HuH-7.5 (cell line): ENCODE measurements at places on chromosomes 7 and 10.

- DNase-seq, result no peak
Observed at GRCh38 chr7:16548428-16548827, 21.8 kb downstream of the LRRC72 start.

- no peak for DNase-seq
Observed at GRCh38 chr10:87105446-87106124, 10.6 kb downstream of the SHLD2 start.

- peak; percentile 3 for DNase-seq
Observed at GRCh38 chr7:30927559-30927958, 15.9 kb downstream of the AQP1 start.

DNA sequence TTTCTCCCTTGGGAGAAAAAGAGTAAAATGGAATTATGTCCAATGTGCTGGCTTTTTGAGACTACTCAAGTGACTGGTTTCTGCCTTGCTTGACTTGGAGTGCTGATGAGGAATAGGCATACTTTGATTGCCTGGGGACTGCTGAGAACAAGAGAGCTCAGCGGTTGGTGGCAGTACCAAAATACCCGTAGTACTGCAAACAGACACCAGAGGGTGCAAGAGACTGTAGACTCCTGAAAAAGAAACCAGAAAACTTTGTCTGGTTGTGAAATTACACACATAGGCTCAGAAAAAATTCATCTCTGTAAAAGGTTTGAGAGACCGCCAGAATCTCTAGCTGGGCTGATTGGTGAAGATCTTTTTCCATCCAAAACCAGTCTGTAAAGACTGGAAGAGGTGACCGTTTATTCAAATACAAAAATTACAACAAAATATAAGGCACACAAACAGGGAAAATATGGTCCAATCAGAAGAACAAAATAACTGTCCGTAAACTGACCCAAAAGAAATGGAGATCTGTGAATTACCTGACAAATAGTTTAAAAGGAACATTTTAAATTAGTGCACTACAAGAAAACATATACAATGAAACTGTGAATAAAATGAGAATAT is 18.5 kb downstream of the BICC1 start:
- no peak for DNase-seq

- no peak for DNase-seq
Observed at GRCh38 chr7:148135116-148135515, 455.4 kb upstream of the C7orf33 start.
